ENCODE measurements at places on chromosomes 1 and 21.
A peak's percentile ranks its signal among the peaks of the same experiment; 100 is the strongest.

DNA sequence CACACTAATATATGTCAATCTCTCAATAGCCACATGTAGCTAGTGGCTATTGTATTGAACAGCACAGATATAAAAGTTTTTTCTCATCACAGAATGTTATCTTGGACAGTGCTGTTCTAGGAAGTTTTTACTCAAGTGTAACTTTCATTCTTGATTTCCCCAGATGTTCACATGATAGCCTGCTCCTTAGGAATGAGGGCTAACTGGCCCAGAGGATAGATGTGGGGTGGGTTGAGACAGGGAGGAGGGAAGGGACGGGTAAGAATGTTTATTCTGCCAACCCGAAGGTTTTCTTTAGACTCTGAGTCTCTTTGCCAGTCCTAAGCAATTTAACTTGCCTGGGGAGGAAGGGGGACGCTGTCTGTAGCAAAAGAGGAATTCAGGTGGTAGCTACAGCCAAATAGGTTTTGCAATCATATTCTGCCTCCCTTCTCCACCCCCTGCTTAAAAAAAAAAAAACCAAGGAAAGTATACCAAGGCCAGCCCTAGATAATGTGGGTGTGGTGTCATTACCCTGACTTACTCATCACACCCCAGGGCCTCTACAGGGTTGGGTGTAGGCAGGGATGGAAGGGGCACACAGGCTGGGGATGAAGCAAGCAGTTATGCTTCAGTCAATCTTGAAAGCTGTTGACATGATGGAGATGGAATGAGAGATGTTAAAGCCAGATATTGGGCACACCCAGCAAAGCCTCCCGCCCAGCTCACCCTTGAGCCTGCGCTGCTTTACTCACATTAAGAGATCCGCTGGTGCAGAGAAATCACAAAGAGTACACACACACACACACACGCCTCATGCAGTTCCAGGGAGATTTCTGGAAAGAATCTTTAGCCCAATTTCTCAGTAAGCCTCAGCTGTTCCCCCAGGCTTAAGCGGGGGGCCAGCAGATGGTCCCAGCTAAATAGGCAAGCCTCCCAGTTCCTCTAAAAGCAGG is 59.9 kb downstream of the PLXNA2 start:
- DNase-seq, result peak; percentile 49

DNA sequence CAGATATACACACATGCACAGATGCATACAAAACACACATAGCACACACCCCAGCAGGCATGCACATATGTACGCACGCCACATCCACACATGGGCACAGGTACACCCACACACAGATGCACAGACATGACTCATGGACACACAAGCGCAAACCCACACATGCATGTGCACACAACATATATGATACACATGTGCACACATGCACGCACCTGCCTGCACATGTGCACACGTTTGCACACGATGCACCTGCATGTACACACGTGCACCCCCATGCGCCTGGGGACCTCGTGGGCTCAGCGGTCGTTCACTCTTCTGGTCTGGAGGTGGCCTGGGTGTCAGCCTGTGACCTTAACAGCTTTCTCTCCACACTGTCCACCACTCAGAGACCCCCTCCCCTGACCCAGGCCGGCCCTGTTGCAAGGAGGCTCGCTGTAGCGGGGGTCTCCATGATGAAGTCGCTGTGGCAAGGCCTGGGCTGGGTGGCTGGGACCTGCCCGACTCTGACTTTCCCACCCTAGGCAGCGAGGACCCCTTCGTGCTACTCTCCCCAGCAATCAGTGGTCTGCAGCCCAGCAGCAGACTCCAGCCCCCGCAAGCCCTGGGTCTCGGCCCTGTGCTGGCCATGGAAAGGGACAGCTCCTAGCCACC is 92.1 kb upstream of the TTC34 start:
- DNase-seq, result no peak

GRCh38 chr21:37166733-37167132 is 93.7 kb downstream of the TTC3 start:
- DNase-seq, result peak; percentile 33

DNA sequence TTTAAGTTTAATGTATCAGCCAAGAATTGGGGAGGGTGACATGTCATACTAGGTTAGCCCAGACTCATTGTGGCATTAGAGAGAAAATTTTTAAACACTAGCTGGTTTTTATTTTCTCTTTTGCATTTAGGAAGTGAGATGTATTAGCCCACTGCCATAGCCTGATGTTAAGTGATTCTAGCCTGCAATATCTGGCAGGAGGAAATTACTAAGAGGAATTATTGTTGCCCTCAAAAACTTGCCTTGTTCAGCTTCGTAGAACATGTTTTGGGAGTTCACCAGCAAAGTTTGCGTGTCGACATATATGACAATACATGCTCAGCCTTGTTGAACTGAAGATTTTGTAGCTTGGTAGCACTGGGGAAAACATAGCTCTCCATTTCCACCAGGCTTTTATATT is 12.5 kb downstream of the ADAM30 start:
- no peak for DNase-seq

DNA sequence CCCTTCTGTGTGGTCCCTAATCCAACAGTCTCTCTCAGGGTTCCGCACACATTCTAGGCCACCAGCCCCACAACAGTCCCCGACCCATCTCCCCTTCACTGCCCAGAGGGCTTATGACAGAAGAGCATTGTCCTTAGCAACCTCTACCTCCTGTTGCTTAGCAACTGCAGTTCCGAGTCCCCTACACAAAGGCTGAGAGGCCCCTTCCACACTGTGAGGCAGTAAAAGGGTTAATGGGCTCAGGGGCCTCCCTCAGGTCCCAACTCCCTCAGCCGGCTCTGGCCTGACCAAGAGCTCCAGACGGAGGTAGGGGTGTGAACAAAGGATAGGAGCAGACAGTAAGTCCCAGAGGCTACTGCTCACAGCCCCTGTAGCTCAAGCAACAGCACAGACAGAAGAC is 4.3 kb downstream of the IGSF9 start:
- DNase-seq, result no peak

DNA sequence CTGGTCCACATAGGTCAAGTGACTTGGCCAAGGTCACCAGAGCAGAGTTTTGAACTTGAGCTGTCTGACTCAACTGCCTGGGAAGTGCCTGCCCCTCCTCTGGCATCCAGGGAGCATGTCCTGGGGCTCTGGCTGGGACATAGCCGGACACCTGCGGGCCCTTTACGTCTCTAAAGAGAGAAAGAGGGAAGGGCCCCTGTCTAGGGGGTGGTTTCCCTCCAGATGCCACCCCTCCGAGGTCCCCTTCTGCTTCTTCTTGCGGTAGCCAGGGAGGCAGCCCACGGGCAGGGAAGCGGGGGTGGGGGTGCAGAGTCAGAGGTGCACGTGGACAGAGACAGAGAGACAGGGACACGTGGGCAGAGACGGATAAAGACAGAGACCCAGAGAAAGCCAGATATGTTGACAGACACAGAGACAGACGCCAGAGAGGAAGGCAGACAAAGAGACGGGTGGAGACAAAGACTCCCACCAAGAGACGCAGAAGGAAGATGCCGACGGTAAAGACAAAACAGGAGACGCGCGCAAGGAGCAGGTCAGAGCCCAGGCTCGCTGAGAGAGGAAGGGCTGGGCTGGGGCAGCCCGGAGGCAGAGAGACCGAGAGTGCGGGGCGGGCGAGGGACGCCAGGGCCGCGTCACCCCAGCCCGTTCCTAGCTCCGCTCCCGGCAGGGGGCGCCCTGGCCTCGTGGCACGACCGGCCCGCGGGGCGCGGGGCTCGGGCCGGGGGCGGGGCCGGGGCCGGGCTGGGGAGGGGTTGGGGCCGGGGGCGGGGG is 458 bp upstream of the ALPL start:
- peak; percentile 87 for DNase-seq

All from upper lobe of left lung (tissue), 6 donors.